ENCODE measurements at places on chromosomes 7 and 10.

DNA sequence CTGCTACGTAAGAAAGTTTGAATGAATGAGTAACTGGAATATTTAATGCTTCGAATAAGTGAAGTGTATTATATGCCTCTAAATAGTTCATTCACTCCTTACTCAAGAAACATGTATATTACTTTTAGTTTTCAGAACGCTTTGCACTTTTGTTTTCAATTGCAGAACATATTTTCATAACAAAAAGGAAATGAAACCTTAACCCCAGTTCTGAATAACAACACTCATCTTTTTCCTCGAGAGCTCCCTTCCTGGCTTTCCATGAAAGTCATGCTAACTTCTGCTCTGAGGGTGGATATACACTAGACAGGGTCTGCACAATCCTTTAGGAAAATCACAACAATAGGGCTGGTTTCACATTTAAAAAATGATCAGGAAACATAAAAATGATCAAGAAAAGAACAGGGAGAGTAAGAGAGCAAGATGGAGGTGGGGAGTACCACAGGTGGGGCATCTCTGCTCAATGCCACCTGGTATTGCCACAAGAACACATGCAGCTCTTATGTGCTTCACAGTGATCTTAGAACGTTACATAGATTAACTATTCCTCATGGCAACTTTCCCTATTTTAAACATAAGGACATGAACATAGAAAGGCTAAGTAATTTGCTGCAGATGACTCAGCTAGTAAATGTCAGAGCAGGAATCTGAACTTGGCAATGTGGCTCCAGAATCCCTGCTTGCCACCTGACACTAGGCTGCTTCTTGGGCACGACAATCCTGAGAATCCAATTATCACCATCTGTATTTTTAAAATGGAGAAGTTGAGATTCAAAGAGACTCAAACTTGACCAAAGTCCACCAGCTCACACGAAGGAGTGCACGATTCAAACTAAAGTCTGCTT lies 219.5 kb upstream of the AOAH start:
- DNase-seq = no peak

DNA sequence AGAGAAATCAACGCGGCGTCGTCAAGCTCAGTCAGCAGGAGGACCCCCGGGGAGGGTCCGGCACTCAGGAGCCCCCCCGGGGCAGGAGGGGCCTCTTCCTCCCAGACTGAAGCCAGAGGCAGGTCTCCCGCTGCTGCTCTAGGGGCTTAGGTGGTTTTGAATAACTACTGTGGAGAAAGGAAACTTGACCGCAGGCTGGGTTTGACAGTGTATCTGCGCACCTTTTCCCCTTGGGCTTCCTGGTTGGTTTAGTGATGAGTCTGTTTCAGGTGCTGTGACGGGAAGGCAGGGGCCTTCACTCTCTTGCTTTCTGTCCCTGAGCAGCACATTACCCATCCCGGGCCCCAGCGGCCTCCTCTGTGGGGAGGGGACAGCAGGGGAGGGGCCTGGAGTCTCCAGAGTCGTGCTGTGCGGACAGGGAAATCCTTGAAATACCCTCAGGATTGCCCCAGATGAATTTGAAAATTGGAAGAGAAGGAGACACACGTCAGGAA lies 262.2 kb downstream of the ADARB2 start:
- DNase-seq = no peak

DNA sequence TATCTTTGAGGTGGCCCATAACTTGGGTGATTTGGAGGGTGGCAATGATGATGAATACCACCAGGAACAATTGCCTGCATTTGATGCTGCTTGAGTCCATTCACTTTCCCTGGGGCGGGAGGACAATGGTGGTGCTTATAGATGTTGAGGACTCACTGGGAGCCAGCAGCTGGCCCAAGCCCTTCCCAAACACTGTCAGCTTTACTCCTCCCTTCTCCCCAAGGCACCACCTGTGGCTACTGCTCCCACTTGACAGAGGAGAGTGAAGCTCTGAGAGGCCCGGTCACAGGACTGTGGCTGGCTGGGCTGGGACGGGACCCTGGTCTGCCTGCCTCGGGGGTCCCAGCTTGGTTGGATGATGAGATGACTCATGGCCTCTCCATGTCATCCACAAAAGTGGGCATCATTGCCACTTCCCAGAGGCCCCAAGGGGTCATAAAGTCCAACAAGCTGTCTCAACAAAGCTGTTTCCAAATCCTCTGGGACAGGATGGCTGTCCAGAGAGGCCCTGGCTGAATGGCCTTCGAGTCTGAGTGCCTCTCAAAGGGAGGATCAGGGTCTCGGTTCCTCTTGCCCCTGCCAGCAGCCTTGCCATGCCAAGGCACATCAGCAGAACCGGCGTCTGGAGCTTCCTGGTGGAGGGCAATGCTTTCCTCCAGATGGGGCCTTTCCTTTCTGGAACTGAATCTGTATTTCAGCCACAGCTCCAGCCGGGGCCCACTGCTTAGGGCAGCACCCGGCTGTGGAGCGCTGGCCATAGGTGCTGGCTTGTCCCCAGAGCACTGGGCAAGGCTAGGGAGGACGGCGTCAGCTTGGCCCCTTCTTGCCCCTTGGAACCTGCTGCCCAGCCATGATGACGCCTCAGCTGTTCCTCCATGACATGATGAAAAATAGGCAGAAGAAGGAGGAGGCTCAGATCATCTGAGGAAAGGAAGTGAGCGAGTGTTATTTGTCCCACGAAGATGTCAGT lies 47.0 kb upstream of the PLEKHA1 start:
- no peak for DNase-seq

GRCh38 chr10:96642530-96642929 lies 55.7 kb upstream of the TM9SF3 start:
- DNase-seq = no peak

GRCh38 chr7:100561491-100562194 lies 12.1 kb downstream of the SAP25 start:
- no peak for DNase-seq

DNA sequence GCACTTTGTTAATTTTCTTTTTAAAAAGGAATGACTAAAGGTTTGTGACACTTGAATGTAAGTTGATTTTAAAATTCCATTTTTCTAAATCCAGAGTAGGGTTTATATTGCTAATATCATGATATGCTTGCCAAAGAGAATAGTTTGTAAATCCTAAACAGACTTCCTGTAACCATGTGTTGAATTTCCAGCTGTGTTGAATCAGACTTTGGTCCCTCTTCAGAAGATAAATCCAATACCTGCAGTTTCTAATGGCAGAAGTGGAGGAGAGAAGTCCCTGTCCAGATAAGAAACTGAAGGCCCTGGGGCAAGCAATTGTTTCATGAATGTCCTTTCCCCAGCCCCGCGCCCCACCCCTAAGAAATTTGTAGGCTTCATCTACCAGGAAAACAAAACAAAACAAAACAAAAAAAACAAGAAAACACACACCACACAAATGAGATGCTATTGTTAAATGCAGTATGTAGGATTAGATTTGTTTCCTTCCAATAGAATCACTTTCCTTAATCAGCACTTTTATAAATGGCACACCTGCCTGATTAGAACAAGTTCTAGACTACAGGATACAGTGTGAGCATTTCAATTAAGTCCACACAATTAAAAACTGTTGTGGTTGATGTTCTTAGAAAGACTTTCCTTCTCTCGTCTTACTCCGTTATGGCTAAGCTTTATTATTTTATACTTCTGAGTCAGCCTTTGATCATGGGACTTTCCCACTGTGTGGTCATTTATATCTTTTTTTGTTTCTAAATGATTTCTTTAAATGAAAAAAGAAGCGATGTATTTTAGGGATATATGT lies 122.8 kb downstream of the KAT6B start:
- no peak for DNase-seq

Data from SK-N-SH (cell line).